CD4-positive, alpha-beta T cell treated with Interleukin-12 subunit alpha and Interleukin-12 subunit beta, for 1 hour (primary cell): ENCODE measurements at places on chromosomes 16 and 17.

- no peak for DNase-seq
Observed at GRCh38 chr17:61583242-61583641, 7.8 kb downstream of the NACA2 start.

DNA sequence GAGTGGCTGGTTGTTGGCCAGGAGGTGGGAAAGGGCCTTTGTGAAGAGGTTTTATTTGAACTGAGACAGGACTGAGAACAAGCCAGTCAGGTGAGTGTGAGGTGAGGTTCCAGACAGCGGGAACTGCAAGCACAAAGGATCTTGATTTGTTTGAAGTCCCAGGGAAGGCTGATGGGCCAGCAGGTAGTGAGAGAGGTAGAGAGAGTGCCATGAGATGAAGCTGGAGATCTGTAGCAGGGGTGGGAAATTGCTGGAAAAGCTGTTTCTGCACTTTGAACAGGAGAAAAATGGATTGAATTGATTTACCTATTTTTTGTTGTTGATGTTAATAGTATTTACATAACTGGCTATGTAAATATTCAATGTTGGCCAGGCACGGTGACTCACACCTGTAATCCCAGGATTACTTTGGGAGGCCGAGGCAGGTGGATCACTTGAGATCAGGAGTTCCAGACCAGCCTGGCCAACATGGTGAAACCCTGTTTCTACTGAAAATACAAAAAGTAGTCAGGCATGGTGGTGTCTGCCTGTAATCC is 7.7 kb upstream of the DCTPP1 start:
- no peak for DNase-seq

- DNase-seq, result no peak
Observed at GRCh38 chr16:49698931-49699840, 156.7 kb downstream of the ZNF423 start.

GRCh38 chr17:9472541-9472940 is 103.1 kb downstream of the STX8 start:
- no peak for DNase-seq

- no peak for DNase-seq
Observed at GRCh38 chr17:35725802-35726126, 5.7 kb upstream of the RASL10B start.

GRCh38 chr16:64654178-64654577 is 467.7 kb downstream of the CDH11 start:
- DNase-seq, result no peak

GRCh38 chr17:55223524-55223923 is 41.2 kb upstream of the HLF start:
- no peak for DNase-seq

- no peak for DNase-seq
Observed at GRCh38 chr17:44307387-44308186, 814 bp upstream of the RUNDC3A start.

- peak; percentile 65 for DNase-seq
Observed at GRCh38 chr16:23504453-23505179, 5.7 kb downstream of the GGA2 start.

DNA sequence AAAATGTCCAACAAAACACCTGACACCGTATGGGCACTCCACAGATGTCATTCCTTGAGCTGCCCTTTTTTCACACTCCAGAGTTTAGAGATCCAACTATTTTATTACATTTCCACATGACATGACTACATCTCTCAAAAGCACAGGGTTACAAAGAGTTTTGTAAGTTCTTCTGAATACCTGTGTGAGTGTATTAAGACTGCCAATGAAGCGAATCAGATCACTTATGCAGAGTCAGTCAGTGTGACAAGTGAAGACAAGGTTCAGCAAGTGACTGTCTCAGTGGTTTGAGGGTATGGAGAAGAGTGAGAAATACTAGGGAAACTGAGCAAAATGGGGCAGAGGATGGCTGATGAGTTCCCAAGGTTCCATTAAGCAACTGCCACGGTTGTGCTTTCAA is 8.4 kb downstream of the SDR42E1 start:
- no peak for DNase-seq

- DNase-seq, result no peak
Observed at GRCh38 chr16:54512467-54512995, 225.9 kb upstream of the IRX3 start.

DNA sequence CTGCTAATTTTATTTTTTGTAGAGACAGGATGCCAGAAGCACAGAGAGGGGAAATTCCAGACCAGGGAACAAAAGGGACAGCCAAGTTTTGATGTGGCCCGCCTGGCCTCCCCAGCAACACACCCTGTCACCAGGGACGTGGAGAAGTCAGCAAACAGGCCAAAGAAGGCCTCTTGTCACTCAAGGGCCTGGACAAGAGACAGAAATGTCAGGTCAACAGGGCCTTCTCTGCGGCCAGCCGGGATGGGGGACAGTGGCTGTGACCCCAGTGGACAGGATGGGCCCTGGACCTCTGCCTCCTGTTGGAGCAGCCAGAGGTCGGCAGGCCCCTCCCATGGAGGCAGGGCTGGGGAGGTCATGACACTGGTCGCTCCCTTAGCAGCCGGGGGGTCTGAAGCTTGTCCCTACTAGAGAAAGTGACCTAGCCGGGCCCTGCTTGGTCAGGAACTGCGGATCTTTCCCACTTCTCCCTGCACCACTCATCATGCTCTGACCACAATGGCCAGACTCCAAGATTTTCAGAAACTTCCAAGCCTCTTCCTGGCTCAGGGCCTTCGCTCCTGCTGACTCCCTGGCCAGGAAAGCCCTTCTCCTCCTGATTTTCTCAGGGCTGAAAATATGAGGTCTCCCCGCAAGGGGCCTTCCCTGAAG is 9.2 kb upstream of the TVP23A start:
- no peak for DNase-seq

DNA sequence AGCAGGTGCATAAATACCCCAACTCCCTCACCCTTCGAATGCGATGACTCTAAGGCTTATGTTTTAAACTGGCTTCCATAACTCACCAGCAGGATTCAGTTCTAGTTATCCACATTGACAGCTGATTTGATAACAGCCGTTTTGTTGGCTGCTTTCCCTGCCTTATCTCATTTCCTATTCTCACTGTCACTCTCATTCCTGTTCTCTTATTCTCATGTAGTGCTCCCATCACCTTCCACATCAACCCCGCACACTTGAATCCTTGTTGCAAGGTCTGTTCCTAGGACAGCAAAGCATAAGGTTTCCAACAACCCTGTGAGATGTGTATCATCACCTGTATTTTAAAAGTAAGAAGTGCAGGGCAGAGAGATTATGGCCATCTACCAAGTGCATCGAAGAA is 344.4 kb downstream of the CDH13 start:
- DNase-seq, result no peak

- DNase-seq, result no peak
Observed at GRCh38 chr16:22075043-22075757, 17.1 kb upstream of the VWA3A start.

DNA sequence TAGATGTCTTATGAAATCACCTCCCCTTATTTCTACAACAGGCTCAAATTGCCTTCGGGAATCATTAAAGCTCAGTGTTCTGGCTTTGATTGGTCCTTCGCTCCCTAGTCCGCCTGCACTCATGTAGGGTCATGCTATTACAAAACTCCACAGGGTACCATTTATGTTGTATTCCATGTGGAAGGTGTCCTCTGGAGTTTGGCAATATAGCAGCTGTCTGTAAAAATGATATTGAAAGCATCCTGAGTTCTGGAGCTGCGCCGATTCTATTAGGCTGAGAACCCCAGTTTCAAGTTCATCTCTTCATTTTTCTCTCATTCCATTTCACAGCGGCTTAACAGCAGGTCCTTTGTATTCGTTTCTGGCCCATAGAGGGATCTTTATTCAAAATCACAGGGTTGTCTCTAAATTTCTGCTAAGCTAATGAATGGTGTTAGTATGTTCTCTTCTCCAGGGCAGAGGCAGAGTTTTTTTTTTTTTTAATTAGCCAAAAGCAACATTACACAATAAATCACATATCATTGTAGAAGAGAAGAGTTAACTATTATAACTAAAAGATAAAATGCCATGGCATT is 71.9 kb upstream of the TEKT1 start:
- DNase-seq, result no peak

- DNase-seq, result no peak
Observed at GRCh38 chr17:1030684-1031532, 34.0 kb downstream of the TIMM22 start.

DNA sequence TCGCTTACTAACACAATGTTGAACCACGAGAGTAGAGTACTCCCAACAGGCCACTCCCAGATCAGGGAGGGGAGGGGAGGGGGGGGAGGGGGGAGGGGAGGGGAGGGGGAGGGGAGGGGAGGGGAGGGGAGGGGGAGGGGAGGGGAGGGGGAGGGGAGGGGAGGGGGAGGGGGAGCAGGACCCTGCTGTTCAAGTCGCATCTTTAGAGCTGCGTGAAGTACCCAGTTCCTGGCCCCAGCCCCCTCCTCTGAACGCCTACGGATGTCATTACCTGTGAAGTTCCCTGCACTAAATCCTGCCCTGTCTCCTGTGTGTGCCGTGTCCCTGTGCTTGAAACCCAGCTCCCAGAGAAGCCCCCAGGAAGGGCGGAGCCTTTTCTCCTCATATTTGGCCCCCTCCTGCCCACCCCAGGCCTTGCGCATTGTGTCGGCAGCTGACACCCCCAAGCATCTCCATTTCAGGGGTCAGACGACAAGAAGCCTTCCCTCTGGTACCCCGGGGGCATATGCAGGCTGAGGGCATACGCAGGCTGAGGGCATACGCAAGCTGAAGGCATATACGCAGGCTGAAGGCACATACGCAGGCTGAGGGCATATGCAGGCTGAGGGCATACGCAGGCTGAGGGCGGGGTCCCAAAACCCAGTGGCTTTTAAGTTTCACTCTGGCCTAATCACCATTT is 330.2 kb downstream of the C16orf95 start:
- no peak for DNase-seq

DNA sequence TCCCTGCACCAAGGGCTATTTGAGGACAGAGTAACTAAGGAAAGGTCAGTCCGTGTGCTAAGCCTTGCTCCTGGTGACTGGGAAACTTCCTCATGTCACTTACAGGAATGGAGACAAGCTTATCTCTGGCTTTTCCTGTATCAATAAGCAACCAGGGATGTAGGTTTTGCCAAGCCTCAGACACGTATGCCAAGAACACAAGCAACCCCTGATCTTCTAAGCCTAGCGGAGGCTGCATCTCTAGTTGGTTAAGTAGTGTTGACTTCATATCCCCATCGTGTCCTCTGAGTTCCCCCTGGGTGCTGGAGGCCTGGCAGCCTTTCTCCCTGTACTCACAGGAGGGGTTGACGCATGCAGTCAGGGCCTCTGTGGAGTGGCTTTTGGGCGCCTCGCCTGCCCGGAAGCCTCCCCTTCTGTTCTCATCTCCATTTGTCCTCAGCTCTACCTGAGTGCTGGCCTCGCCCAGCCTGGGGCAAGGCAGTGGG is 1.4 kb upstream of the C1QTNF1 start:
- DNase-seq, result no peak

GRCh38 chr16:87603684-87604633 is 1.7 kb downstream of the JPH3 start:
- no peak for DNase-seq

GRCh38 chr16:88737298-88738150 is 31.2 kb downstream of the CTU2 start:
- peak; percentile 78 for DNase-seq

DNA sequence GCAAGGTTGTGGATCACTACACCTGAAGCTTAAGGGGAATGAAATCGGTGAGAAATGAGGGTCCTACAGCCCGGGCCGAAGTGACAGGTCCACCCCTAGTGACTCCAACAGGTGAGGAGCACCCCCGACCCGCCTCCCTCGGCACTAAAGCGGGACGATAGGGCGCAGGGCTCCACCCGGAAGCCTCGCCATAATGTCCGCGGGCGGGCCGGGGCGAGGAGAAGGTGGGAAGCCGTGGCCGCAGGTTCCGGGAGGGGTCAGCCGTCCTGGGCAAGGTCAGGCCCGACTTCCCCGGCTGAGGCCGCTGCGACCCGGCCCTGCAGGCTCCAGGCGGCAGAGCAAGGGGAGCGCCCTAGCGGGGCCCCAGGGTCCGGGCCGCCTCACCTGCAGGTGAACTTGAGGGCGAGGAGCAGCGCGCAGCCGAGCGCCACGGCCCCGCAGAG is 543 bp downstream of the TXNDC11 start:
- DNase-seq, result peak; percentile 48

DNA sequence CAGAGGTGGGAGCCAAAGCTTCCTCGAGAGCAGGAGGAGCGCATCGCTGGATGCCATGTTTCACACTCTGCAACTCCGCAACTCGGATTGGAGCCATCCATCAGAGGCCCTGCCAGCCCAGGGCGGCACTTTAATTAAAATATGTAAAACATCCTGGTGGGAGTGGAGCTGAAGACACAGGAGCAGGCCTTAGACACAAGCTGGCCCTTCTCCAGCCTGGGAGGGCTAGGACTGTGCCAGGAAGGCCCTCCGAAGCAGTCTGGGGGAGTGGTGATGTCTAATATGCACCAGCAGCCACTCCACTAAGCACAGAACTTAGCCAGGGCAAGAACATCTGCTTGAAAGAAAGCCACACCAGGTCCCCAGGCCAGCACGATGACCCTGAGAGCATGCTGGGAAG is 5.8 kb upstream of the CCDC182 start:
- DNase-seq, result no peak
